ENCODE measurements at places on chromosomes 7 and 10.

GRCh38 chr10:52747694-52748093 lies 24.9 kb downstream of the MBL2 start:
- DNase-seq, result no peak

GRCh38 chr10:66835400-66835799 lies 90.4 kb upstream of the LRRTM3 start:
- no peak for DNase-seq

DNA sequence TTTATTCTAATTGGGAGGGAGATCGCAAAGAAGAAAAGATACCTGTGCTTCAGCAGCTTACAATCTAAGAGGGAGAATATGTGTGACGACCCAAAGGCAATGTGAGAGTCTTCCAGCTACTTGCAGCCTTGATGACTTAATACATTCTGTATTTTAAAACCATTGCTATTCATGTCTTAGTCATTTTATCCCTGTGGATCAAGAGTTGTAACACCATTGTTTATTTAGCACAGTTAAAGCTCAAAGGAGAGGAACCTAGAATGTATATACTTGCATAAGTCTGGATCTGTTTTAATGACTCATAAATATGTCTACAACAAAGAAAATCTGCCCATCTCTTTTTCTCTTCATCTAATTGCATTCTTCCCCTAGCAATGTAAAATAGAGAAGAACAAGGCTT lies 117.9 kb upstream of the DLX6 start:
- DNase-seq, result no peak

- DNase-seq, result no peak
Measured at GRCh38 chr7:47795631-47796030, 152.6 kb downstream of the PKD1L1 start.

- DNase-seq, result peak; percentile 32
Measured at GRCh38 chr10:71684356-71685173, 35.0 kb downstream of the C10orf105 start.

- peak; percentile 36 for DNase-seq
Measured at GRCh38 chr7:130441408-130441869, 623 bp upstream of the CEP41 start.

- DNase-seq, result peak; percentile 72
Measured at GRCh38 chr7:1951159-1951536, 281.1 kb downstream of the ELFN1 start.

GRCh38 chr7:142616121-142616643 lies 133.1 kb upstream of the PRSS1 start:
- no peak for DNase-seq

- DNase-seq, result peak; percentile 40
Measured at GRCh38 chr7:98836811-98837629, 32.8 kb downstream of the TMEM130 start.

GRCh38 chr10:42491001-42491592 lies 147.3 kb downstream of the ZNF33B start:
- DNase-seq, result no peak

DNA sequence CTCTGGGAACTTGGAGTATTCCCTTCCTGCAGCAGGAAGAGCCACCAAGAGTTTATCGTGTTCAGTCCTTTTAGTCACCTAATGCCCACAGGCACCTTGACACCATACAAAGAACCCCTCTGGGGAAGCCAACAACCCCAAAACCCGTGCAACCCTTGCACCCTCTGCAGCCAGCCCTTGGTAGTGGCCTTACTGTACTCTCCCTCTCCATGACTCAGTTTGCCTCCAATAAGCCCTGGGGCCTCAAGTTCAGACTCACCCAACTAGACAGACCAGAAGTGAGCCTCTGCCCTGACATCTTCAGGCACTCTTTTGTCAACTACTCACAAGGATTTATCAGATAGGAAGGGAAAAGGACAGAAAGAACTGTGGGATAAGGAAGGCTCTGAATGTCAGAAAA lies 30.9 kb downstream of the KCNMA1 start:
- DNase-seq, result no peak

DNA sequence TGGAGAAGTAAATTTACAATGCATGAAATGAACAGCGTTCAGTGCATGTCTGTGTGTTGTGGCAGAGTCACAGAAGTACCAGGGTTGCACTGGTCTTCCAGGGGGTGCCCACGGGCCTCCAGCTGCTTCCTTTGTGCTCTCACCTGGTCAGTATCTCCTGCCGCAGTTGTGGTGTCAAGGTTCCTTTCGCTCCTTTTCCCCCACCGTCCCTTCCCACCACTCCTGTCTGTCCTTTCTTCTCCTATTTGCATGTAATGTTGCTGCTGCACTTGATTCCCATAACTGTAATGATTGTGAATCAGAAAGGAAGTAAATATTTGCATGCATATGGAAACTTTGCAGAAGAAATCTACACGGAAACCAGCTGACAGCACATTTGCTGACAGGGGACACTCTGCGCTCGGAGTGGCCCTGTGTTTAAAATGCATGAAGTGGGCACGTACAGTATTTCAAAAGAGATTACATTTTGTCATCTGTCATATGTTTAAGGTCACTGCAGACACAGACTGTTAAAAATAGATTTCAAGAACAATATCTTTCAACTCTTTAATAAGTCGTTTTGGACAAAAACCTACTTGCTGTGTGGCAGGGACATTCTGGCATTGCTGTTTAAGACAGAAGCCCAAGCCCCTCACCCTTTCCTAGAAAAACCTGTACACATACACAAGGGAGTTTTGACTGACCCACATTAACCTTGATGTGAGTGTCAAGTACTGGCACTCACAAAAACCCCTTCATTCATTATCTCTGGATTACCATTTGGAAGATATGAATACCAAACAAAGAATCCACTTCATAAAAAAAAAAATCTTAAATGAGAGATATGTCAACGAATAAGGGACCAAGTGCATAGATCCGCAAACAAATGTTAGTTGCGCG lies 336.7 kb upstream of the KLF6 start:
- peak; percentile 44 for DNase-seq

GRCh38 chr10:98374217-98374985 lies 40.6 kb downstream of the PYROXD2 start:
- DNase-seq, result no peak

DNA sequence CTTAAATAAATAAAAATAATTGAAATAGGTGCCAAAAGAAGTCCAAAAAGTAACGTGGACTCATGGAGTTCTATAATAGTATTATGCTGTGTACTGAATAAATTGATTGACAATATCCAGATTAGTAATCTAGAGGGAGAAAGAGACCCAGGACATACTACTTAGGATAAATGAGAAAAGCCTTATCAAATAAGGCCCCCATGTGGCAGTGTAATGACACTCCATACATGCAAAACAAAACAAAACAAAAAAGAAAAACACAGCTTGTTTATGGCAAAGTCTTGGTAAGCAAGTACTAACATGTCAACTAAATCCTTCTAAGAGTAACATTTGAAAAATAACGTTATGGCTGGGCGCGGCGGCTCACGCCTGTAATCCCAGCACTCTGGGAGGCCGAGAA lies 3.6 kb upstream of the RUNDC3B start:
- DNase-seq, result peak; percentile 15

DNA sequence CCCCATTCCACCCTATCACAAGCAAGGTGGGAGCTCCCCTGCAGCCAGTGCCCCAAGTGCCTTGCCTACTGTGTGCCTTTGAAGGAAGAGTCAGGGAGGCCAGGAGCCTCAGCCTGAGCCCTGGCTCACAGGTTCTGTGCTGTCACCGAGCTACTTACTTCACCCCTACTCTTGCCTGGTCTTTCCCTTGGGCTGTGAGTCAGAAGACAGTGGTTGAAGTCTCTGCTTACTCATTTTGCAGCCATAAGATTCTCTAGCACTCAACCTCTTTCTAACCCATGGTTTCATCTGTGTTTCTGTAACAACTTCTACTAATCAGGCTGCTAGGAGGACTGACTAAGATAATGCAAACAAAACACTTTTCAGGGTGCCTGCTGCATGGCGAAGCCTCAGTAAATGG lies 114.5 kb downstream of the PLCE1 start:
- DNase-seq, result no peak
